ENCODE measurements at places on chromosomes 12 and 14.
A peak's percentile ranks its signal among the peaks of the same experiment; 100 is the strongest.

DNA sequence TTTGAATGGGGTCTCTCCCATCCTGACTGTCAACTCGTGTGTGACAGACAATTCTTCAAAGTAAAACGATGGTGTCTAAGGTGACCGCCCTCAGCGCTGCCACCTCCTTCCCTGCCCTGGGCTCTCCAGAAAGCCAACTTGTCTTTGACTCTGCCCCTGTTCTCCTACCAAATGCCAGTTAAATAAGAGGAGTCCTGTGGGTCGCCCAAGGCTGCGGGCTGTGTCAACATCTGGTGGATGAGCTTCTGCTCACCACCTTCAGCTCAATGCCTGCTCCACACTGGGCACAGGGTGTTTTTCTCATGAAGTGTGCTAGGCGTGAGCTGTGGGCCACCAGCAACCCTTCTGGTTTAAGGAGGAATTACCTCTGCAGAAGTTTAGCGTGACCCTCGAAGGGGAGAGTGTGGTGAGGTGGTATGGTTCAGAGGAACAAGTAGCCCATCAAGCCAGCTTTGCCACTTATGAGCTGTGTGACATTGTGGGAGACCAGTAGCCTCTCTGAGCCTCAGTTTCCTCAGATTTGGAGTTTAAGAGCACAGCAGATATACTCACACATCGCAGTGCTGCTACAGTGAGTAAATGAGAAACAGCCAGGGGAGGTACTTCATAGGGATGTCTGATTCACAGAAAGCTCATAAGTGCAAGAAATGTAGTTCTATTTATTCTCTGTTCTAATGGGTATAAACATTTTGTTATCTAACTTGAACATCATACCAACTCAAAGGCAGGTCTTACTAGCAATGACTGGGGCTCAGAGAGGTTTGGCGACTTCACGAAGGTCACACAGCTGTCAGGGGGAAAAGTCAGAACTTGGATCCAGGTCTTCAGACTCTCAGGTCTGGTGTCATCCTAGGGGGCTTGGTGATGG lies 12.1 kb downstream of the SERPINA1 start:
- no peak for DNase-seq

- no peak for DNase-seq
Measured at GRCh38 chr14:105118646-105119407, 49.7 kb downstream of the JAG2 start.

- no peak for DNase-seq
Measured at GRCh38 chr14:45251912-45252311, 1.1 kb downstream of the MIS18BP1 start.

- peak; percentile 1 for DNase-seq
Measured at GRCh38 chr12:96015672-96016071, 19.5 kb upstream of the HAL start.

DNA sequence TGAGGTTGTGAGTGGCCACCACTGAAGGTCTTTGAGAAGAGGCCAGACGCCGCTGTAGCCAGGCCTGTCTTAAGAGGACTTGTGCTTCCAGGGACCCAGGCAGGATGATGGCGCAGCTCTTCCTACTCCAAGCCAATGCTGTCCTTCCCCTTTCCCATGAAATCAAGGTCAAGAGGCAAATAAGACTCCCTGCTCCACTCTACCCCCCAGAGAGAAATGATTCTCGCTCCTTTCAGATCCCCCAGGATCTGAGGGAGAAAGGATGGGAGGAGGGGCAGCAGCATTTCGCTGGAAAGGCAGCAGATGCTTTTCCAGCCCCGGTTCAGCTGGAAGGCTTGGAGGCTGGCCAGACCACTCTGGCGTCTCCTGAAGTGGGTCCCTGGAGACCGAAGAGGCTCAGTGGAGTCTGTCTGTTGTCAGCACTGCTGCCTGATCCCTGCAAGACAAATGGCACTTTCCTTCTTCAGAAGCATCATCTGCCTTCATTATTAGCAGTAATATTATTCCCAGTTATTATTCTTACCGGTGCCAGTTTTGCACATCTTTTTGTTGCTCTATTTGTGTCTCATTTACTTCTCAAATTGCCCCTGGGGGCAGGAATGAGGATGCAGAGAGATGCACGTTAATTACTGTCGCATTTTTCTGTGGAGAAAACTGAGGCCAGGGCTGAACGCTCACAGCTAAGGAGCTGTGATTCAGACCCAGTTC lies 51.4 kb downstream of the C14orf132 start:
- no peak for DNase-seq

DNA sequence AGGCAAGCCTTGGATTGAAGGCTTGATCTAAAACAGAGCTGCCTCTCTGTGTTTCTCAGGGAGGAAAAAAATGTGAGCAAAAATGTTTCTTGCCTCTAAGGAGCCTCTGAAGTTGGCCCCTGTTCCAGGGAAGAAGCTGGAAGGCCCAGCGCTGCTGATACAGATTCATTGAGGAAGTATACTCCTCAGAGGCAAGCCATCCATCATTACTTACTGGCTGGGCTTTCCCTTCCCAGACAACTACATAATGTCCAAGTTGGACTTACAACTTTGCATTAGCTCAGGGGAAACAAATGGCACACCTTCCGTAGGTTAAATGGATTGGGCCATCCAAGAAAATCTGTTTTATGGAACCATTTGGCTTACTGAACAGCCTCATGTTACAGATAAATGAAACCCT lies 263.7 kb upstream of the SEL1L start:
- DNase-seq: no peak

- DNase-seq: no peak
Measured at GRCh38 chr12:121124402-121125109, 8.1 kb upstream of the P2RX7 start.

DNA sequence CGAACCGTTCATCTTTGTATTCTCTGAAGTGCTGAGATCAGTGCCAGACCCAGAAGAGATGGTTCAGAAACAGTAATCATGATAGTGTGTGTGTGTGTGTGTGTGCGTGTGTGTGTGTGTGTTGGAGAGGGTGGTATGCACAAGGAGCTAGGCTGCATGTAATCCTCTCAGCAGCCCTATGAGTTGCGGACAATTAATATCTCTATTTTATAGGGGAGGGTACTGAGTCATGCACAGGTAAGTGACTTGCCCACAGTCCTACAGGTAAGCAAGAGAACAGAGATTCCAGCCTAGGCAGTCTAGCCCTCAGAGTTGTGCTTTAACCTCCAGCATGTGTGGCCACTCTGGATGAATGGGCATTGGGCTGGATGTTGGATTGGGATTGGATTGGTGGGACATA lies 27.9 kb upstream of the TCL1A start:
- no peak for DNase-seq

- DNase-seq: no peak
Measured at GRCh38 chr12:33265033-33265731, 174.4 kb downstream of the SYT10 start.

- DNase-seq: no peak
Measured at GRCh38 chr12:79546466-79547043, 144.2 kb downstream of the PAWR start.

- DNase-seq: no peak
Measured at GRCh38 chr14:95536036-95536593, 1.3 kb downstream of the GLRX5 start.

DNA sequence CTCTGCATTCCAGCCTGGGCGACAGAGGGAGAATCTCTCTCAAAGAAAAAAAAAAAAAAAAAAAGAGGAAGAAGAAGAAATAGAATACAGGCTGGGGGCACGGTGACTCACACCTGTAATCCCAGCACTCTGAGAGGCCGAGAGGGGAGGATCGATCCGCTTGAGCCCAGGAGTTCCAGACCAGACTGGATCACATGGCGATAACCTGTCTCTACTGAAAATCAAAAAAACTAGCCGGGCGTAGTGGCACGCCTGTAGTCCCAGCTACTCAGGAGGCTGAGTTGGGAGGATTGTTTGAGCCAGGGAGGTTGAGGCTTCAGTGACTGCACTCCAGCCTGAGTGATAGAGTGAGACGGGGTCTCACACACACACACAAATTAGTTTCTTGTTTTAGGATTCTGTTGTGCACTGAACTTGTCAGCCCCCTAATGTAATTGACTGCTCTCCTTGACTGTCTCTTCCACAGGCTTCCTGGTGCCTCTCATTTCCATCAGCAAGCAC lies 963 bp upstream of the TINF2 start:
- peak; percentile 49 for DNase-seq

GRCh38 chr14:89131004-89131750 lies 285.9 kb downstream of the FOXN3 start:
- no peak for DNase-seq

DNA sequence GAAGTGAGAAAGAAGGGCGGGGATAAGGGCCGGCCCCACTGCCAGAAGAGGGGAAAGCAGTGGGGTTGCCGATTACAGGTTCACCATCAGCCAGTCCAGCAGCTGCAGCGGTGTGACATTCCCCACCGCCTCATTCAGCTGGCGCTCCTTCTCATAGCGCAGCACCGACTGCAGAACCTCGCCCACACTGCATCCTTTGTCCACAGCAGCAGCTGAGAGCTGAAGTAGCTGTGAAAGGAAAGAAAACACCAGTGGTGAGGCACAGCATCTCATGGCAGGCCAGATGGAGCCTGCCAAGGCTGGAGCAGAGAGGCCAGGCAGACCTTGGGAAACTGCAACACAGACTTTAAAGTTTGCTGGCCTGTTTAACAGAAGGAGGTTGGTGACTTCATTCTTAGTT lies 33.2 kb downstream of the AKAP3 start:
- DNase-seq: no peak

DNA sequence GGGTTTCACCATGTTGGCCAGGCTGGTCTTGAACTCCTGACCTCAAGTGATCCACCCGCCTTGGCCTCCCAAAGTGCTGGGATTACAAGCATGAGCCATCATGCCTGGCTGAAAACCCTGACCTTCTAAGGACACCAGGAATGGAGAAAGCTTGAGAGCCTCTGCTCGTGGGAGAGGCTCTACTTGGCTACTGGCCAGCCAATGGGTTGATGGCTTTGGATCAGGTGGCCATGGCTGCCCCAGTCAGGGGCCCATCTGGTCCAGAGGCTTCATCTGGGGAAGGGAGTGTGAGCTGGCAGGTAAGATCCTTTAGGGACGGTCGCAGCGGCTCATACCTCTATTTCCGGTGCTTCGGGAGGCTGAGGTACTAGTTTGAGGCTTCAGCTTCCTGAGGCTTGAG lies 42.5 kb upstream of the PPP1CC start:
- no peak for DNase-seq

DNA sequence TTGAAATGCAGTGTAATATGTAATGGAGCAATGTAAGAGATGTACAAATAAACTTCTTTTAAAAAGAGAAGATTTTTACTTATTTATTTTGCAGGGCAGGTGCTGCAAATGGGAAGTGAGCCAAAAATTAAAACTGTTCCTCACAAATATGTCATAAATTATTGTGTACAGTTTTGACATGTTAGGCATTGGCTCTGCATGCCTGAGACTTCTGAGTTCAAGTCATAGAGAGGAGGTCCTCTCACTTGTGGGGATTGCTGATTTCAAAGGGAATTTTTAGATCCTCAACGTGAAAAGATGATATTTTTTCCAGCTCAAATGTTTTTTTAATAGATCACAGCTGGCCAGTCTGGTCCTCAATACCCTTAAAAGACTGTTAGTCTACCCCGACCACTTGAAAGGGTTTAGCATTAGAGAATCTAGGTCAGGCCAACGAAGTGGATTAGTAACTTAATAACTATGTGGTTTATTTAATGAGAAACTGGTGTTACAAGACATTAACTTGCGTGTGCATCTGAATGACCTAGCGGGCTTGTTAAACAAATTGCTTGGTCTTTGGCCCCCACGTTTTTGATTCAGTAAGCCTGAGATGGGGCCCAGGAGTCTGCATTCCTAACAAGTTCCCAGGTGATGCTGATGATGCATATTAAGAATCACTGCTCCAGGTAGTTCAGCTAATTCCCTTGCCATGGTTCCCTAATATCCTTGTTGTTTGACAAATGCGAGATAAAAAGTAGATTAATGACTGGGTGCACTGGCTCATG lies 30.9 kb upstream of the WDR89 start:
- no peak for DNase-seq

- no peak for DNase-seq
Measured at GRCh38 chr12:64595863-64596793, 14.2 kb upstream of the RASSF3 start.

GRCh38 chr12:71804505-71804904 lies 35.1 kb upstream of the TBC1D15 start:
- DNase-seq: no peak

DNA sequence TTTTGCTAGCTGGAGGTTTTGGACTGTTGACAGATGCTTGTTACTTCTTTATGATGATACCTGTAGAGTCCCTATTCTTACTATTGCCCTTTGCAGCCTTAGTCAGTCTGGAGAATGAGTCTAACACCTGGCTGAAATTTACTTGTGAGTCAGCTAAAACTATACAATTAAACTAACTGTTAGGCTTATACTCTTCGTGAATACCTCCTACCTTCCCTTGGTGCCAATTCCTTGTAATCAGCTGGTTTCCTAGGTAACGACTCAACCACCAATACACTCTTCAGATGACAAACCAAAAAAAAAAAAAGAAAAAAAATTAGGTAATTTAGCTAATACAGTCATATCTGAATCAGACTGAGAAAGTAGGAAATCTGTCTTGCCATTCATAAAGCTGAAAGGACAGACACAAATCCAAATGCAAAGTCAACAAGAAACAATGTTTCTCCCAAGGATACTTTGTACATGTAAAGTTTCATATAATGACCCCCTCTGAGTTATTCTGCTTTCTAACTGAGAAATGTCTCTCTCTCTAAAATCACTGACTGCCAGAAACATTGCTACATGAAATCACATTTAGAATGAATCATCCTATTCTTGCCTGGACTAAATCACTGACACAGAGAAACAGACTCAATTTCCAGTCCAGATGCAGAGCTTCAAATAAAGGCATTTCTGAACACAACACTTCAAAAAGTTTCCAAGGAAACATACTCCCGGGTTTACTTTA lies 56.5 kb upstream of the CDKL1 start:
- DNase-seq: no peak

- DNase-seq: no peak
Measured at GRCh38 chr14:49134940-49135339, 451.2 kb downstream of the RPS29 start.

GRCh38 chr12:54197431-54197909 lies 8.7 kb upstream of the SMUG1 start:
- no peak for DNase-seq

DNA sequence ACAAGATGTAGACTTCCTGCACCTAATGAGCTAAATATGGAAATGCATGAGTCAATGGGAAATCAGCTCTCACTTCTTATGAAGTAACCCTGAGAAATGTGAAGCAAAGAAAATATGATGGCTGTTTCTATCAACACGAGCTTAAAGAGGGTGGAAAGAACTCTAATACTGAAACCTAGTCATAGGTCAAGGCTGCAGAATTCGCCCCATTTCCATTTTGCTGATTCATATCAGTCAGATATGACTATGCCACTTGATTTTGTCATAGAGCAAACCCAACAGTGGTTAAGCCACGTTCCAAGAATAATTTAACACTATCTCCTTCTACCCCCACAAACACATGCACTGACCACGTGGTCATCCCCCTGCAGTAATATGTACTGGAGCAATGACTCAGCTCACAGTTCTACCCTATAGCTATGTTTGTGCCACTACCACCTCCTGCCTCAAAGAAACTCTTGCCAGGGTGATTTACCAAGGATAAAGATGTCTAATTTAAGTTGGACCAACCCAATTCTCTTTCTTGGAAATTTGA lies 157.5 kb downstream of the TMTC3 start:
- no peak for DNase-seq

DNA sequence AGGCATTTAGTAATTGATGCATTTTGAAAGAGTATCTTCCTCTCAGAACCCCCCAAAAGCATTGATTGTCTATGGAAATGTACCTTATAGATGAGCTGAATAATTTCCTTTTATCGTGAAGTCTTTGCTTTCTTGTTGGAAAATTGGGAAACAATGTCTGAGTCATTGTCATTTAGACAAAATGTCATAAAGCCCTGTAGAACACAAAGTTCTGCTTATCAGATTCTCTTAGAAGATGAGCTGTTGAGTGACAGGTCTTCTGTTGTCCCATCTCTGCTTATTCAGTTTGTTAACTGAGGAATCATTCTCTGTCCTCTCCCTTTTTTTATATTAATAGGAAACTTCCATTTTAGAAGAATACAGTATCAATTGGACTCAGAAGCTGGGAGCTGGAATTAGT lies 22.9 kb downstream of the MAPKAPK5 start:
- DNase-seq: no peak

All from NCI-H146 (cell line).